GM12878 (cell line): ENCODE measurements at places on chromosomes 5 and 9. TPM values are rescaled to one million over a fixed set of nuclear protein-coding genes. Genes with fewer than 3 reads are reported as not detected.

DNA sequence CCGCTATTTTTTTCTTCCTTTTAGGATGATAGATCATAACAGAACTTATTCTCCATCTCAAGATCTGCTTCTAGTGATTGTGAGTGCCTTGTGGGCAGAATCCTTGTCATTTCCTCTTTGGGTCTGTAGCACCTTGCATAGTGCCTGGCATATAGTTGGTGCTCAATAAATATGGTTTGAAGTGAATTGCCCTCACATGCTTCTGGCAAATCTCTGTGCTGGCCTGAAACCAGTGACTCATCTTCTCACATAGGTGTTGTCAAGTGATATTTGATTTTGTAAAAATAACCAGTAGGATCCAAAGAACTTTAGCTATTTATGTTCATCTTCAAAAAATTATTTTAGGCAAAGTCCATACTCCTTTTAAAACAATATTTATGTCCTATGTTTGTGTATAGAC, 86.7 kb downstream of the GABRG2 start:
- no peaks in the 10 kb centered on the region for H3K36me3 ChIP-seq
- no peaks in the 10 kb centered on the region for H3K4me1 ChIP-seq
- H3K27me3 ChIP-seq, result no peaks in the 10 kb centered on the region
- H3K4me3 ChIP-seq, result no peak overlapping the region
- no peak for DNase-seq

DNA sequence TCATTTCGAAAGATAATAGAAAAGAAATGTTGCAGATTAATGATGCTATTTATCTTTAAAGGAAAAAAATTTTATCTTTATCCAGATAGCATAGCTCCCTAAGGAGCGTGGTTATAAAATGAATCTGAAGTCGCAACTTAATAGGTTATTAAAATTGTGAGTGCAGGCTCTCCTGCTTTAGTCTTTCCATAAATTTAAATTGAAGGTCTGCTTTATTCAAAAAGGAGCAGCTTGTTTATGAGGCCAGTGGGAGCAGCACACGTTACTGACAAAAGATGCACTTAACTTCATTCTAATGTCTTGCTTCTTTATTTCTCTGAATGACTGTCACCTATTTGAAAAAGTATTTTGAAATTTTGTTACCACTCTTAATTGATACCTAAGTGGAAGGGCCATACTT, 95.0 kb downstream of the ZCCHC7 start:
- no peaks in the 10 kb centered on the region for H3K27me3 ChIP-seq
- no peak overlapping the region for H3K27ac ChIP-seq
- H3K4me1 ChIP-seq, result peaks cover 7% of the 10 kb centered on the region
- no peaks in the 10 kb centered on the region for H3K36me3 ChIP-seq
- H3K4me3 ChIP-seq, result no peak overlapping the region

DNA sequence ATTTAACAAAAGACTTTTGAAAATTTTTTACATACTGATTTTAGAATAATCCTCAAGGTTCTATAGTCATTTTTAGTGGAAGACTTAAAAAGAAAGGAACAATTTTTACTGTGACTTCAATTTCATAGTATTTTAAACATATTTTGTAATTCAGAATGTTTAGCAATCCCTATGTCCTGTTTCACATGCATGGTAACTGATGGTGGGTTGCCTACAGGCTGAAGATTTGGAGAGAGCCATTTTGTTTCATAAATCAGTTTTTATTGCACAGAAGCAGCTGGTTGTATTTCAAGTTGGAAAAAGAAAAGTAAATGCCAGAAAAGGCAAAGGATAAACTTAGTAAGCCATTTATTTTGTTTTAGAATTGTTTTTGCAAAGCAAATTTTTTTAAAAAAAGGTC, 24.0 kb downstream of the STARD4 start:
- no peak overlapping the region for H3K4me3 ChIP-seq
- H3K27ac ChIP-seq, result no peak overlapping the region
- peaks cover 7% of the 10 kb centered on the region for H3K36me3 ChIP-seq
- H3K4me1 ChIP-seq, result no peaks in the 10 kb centered on the region

DNA sequence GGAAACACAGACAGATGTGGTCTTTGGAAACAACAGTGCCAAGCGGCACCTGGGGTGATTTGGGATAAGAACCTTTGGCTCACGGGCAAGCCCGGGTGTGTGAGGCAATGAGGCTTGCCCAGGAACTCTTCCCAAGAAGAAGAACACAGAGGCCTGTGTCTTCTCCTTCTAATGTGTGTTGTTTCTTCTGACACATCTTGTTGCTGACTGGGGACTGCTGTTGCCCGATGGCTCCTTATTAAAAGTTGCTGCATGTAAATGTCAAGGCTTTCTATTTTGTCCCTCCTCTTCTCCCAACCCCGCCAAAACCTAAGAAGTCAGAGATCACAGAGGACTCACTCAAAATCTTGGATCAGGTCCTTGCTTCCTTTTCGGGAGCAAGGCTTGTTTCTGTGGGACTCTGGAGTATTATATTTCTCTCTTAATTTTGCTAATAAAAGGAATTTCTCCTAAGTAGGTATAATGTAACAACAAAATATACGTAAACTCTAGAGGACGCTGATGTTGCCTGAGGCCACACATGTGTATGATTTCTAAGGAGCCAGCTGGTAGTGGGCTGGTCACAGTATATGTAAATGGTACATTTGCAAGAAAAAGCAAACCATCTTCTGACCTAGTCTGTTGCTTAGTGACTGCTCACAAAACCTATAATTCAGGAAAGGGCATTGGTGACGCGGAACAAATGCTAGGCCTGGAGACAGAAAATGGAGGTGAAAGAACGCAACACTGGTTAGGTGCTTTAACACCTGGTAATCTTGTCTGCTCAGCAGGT, 232.5 kb downstream of the GADD45G start:
- H3K36me3 ChIP-seq, result no peaks in the 10 kb centered on the region
- no peak for DNase-seq
- H3K27me3 ChIP-seq, result no peaks in the 10 kb centered on the region
- H3K27ac ChIP-seq, result no peak overlapping the region
- H3K4me3 ChIP-seq, result no peak overlapping the region

- H3K4me1 ChIP-seq, result peaks cover 7% of the 10 kb centered on the region
- no peak for DNase-seq
- H3K36me3 ChIP-seq, result peaks cover 16% of the 10 kb centered on the region
- no peaks in the 10 kb centered on the region for H3K27me3 ChIP-seq
Observed at GRCh38 chr9:33472881-33473615, 676 bp downstream of the NOL6 start.

- no peaks in the 10 kb centered on the region for H3K27me3 ChIP-seq
- DNase-seq, result no peak
- no peaks in the 10 kb centered on the region for H3K36me3 ChIP-seq
- H3K4me3 ChIP-seq, result no peak overlapping the region
Observed at GRCh38 chr5:123785162-123786071, 273.4 kb downstream of the CSNK1G3 start.

DNA sequence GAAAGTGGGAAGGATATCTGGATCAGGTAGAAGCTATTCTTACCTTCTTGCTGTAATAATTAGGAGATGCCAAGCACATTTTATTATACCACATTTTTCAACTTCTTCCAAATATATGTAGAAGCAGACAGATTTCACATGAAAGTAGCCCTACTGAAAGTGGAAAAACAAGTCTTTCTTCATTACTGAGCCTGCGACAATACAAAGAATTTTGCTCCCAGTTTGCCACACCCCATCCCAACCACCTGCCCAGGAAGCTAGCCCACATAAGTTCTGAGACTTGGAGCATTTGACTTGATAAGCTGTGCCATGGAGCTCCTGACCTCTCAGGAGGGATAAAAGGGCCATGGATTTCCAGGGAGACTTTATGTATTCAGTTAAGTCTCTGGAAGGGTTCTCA, 249.1 kb upstream of the ADCY2 start:
- H3K4me3 ChIP-seq, result no peak overlapping the region
- no peaks in the 10 kb centered on the region for H3K27me3 ChIP-seq
- H3K27ac ChIP-seq, result no peak overlapping the region
- H3K4me1 ChIP-seq, result no peaks in the 10 kb centered on the region
- no peak for DNase-seq

DNA sequence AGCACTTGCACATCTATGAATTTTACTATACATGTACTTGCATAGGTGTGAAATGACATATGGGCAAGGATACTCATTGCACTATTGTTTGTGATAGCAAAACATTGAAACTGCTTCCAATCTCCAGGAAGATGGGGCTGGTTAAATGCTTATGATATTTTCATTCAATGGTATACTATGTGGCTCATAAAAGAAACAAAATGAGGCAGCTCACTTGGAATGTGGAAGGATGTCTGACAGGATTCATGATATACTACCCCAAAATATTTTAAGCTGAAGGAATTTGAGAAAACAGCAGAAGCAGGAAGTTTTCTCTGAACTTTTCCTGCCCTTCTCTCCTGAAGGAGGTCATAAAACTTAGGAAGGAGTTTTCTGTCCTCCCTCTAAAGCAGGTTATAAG, 99.6 kb upstream of the CAST start:
- no peak for DNase-seq
- no peaks in the 10 kb centered on the region for H3K36me3 ChIP-seq
- H3K27ac ChIP-seq, result no peak overlapping the region
- H3K4me1 ChIP-seq, result peaks cover 9% of the 10 kb centered on the region
- no peaks in the 10 kb centered on the region for H3K27me3 ChIP-seq

DNA sequence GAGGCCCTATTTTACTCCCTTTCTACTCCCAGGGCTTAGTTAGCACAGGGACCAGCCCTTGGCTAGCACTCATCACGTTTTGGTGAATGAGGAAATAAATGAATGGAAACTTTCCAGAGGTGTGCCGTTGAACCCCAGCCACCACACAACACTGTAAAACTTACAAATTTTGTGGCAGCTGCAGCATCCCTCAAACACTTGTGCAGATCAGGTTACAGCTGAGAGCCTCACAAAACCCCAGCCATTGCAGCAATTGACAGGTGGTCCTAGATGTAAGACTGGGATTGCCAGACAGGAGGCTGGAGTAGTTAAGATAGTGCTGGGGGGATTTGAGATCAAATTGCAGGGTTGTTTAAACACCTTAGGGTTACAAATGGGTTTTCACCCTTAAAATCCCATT, 482.2 kb upstream of the KIF2A start:
- no peaks in the 10 kb centered on the region for H3K27me3 ChIP-seq
- no peaks in the 10 kb centered on the region for H3K36me3 ChIP-seq
- no peak for DNase-seq
- no peaks in the 10 kb centered on the region for H3K4me1 ChIP-seq
- no peak overlapping the region for H3K27ac ChIP-seq
- H3K4me3 ChIP-seq, result no peak overlapping the region

DNA sequence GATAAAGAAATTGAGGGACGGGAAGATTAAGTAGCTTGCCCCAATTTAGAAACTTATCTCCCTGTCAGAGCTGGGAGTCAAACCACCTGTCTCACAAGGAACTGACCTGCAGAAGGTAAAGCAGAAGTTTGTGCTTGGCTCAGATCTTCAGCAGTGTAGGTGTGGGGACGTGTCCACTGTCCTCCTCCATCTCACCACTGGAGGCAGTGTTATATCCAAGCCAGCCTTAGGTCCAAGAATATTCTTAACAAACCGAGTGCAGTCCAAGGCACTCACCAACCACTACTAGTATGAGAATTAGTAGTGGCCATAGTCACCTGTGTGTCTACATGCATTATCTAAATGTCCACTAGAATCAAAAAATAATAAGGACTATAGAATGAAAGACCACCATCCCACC, 86.3 kb upstream of the IRX1 start:
- no peaks in the 10 kb centered on the region for H3K36me3 ChIP-seq
- DNase-seq, result no peak
- H3K27ac ChIP-seq, result no peak overlapping the region
- H3K4me3 ChIP-seq, result no peak overlapping the region
- no peaks in the 10 kb centered on the region for H3K4me1 ChIP-seq

DNA sequence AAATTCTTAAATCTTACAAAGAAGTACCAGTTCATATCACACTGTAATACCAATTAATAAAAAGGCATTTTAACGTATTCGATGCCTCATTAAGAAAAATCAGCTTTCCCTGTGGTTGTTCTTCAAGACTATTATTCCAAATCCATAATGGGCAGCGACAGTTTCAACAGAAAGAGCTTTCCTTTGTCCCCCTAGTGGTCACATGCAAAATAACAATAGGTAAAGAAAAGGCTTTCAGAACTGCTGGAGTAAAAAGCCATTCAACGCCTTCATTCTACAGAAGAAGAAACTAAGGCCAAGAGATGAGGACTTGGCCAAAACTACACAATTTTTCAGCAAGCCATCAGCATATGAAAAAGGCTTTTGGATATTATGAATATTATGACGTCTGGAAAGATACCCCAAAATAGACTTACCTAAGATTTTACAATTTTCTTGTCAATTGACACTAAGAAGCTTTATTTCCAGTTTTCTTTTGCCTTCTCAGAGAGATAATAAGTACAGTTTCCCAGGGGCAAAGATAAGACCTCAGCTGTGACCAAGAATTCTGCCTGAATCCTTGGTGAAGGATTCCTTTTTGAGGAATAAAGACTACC, 6.7 kb upstream of the CDH6 start:
- no peaks in the 10 kb centered on the region for H3K4me1 ChIP-seq
- no peaks in the 10 kb centered on the region for H3K27me3 ChIP-seq
- DNase-seq, result no peak
- H3K27ac ChIP-seq, result no peak overlapping the region
- H3K4me3 ChIP-seq, result no peak overlapping the region

- no peak overlapping the region for H3K27ac ChIP-seq
- H3K36me3 ChIP-seq, result no peaks in the 10 kb centered on the region
- no peak for DNase-seq
- H3K27me3 ChIP-seq, result peaks cover 6% of the 10 kb centered on the region
Observed at GRCh38 chr9:86943201-86944113, 3.8 kb downstream of the GAS1 start.

GRCh38 chr5:80934751-80935150, 25.4 kb upstream of the RASGRF2 start:
- H3K4me1 ChIP-seq, result no peaks in the 10 kb centered on the region
- no peak for DNase-seq
- no peak overlapping the region for H3K4me3 ChIP-seq
- H3K27me3 ChIP-seq, result no peaks in the 10 kb centered on the region; the same call in 1 of the 2 replicates

DNA sequence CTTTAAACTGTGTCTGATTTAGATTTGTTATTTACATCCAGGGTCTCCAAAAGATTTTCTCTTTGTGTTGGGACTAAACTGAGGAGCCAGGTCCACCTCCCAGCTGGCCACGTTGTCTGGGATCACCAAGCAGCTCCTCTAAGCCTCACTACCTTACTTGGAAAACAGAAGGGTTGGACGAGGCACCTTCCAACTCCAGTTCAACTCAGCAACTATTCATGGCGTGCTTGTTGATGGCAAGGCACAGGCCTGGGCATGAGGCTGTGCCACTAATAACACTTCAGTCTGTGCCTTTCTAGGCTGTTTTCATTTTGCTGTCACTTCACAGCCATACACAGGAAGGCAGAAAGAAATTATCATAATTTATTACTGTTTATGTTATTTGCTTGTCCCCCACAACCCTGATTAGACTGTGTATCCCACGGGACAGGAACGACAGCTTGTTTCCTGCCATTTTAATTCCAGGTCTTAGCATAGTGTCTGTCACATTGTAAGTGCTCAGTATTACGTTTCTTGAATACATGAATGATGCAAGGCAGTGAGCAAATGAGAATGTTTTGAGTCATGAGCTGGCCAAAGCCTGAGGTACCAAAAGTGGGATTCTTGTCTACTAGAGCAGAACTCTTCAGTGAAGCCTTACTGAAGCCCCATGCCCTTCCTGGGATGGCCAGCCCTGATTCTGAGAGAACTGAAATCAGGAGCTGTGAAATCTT, 125.8 kb downstream of the GALNT10 start:
- peaks cover 12% of the 10 kb centered on the region for H3K4me1 ChIP-seq
- DNase-seq, result no peak
- peaks cover 8% of the 10 kb centered on the region; the same call in 1 of the 2 replicates for H3K36me3 ChIP-seq
- no peaks in the 10 kb centered on the region for H3K27me3 ChIP-seq

Gene PDGFRB
- 2.2 and 3.3 TPM in 2 replicates for total RNA-seq

Gene GPR150
- total RNA-seq, result 0.92 and 1.3 TPM in 2 replicates

Gene SLC22A5
- total RNA-seq, result 3.4 and 4.8 TPM in 2 replicates

Gene CARD9
- 2.4 and 2.6 TPM in 2 replicates for total RNA-seq

Gene NTNG2
- 0.11 and 0.51 TPM in 2 replicates for total RNA-seq

Gene PRR16
- not detected in 2 replicates for total RNA-seq

Gene FOXI1
- not detected in 2 replicates for total RNA-seq

Gene CAMK2A
- total RNA-seq, result not detected in 2 replicates
